ENCODE measurements at places on chromosomes 3 and 15.

DNA sequence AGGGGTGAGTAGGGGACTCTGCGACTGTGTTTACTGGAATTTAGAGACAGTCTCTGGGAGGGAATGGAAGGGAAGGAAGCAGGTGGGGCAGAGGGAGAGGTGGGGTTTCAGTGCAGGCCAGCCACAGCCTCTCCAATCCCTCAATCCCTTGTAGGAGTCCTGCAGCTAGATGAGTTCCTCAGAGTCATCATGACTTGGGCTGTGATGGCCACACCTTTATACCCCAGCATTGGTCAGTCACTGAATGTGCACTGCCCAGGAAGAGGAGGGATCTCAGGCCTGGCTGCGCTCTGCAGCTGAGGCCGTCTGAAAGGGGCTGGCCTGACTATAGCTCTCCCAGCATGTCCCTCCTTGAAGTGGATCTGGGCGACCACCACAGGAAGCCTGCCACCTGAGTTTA, 67.3 kb upstream of the GLCE start:
- DNase-seq: no peak

DNA sequence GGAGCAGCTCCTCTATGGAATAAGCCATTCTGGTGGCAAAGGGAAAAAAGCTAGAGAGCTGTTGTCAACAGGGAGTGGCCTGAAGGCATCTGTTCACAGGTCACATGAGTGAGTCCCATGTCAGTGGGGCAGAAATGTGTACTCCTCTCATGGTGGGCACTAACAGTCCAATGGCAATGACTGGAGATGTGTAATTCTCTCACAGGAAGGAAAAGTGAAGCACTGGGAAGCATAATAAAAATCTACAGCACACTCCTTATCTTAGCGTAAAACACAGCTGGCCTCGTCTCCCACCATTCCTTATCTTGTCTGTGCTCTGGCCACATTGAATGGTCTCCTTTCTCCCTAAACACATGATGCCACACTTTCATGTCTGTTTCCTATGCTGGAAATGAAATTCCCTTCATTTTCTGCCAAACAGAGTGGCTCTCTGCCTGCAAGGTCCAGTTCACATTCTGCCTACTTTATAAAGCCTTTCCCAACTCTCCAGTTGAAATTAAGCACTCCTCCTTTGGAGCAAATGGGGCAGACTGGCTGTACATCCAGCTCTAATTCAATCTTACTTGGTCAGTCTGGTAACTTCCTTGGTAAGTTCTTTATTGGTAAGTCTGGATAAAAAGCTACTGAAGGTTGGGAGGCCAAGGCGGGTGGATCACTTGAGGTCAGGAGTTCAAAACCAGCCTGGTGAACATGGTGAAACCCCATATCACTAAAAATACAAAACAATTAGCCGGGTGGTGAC, 139.8 kb downstream of the RPL22L1 start:
- DNase-seq: no peak

GRCh38 chr15:92582206-92582605, 73.4 kb downstream of the FAM174B start:
- DNase-seq: no peak

GRCh38 chr3:159786489-159787177, 202.0 kb upstream of the IL12A start:
- DNase-seq: no peak

GRCh38 chr3:78455166-78455565, 1312.6 kb downstream of the ROBO1 start:
- DNase-seq: no peak

GRCh38 chr15:58962662-58963565, 24.5 kb upstream of the RNF111 start:
- DNase-seq: no peak

DNA sequence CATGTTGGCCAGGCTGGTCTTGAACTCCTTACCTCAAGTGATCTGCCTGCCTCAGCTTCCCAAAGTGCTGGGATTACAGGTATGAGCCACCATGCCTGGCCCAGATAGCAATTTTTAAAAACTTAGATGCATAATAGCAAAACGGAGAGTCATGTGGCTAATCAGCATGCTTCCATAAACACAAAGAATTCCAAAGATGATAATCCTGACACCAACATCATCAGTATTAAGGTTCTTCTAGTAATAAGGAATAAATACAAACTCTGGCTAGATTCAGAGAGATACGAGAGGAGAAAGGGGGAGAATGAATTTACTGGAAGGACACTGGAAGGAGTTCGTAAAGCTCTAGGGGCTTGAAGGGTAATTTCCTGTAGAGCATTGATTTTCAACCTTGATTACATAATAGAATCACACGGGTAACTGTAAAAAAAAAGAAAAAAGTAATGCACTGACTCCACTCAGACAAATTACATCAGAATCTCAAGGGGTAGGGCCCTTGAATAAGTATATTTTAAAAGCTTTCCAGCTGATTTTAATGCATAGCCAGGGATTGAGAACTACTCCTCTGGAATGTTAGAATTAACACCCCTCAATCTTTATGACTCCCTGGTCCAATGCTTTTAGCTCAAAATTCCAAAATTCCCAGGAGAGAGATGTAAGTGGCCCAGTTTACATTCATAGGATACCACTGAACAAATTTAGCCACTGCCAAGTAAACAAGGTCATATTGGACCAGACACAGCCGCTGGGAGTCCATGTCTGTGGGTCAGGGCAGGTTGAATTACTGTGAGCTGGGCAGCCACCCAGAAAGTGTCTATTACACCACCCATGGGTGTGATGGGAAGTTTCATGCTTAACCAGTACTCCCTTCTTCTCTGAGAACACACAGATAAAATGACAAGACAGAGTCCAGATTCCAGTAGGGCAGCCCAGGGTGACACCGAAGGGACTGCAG, 243.9 kb downstream of the TBL1XR1 start:
- peak; percentile 5 for DNase-seq

DNA sequence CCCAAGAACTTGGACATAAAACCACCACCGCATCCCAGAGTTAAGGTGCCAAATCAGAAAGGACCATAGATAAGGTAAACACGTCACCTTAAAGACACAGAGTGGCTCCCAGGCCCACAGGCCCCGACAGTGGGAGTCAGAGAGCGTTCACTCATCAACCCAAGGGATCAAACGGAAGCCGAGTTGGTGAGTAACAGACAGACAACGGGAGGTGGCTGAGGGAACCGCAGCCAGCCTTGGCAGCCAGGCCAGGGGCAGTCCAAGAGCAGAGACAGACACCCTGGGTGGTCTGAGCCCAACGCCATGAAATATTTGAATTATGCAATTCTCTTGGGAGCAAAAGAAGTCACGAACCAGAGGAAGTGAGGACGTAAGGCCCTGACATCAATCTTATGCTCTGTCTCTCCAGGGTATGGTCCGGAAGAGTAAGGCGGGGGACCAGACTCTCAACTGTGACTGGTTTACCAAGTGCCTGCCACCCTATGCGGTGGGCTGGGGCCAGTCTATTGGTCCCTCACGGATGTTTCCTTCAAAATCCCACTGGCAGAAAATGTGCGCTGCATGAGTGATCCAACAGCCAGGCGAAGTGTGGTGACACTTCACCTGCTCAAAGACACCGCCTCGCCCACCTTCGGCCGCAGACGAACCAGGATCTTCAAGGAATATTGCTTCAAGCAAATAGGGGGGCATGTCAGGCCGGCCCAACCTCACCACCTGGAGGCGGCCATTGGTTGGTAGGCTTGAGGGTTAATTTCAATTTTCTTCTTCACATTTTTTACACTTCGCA, 34.3 kb downstream of the TMEM44 start:
- no peak for DNase-seq

- DNase-seq: no peak
Measured at GRCh38 chr3:38793721-38794120, 22.3 kb downstream of the SCN10A start.

DNA sequence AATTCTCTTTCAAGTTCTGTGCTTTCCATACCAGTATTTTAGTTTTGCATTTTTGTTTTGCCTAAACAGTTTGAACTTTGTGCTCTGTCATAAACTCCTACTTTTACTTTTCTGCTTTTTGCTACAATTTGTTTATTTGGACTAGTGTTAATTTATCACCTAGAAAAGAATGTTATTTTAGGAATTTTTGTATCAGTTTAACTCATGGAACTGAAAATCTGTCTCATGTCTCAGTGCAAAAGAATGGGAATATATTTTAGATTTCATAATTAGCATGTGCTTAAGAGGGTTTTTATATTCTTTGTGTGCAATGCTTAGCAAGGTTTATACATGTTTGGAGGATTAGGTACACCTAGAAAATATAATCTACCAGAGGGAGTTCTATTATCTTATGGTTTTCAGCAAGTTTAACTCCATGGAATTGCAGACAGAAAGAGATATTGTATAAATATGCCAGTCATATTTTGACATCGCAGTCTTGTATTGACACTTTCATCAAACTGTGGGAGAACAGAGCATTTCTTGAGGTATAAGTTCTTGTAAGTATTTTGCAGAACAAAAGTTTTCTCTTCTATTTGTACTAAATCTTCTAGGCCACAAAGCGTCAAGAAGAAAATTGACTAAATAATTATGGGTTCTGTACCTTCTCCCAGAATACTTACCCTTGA, 409.9 kb downstream of the RBMS3 start:
- no peak for DNase-seq

- no peak for DNase-seq
Measured at GRCh38 chr15:78343276-78344060, 3.3 kb downstream of the CRABP1 start.

- no peak for DNase-seq
Measured at GRCh38 chr15:50138391-50138790, 19.4 kb upstream of the ATP8B4 start.

DNA sequence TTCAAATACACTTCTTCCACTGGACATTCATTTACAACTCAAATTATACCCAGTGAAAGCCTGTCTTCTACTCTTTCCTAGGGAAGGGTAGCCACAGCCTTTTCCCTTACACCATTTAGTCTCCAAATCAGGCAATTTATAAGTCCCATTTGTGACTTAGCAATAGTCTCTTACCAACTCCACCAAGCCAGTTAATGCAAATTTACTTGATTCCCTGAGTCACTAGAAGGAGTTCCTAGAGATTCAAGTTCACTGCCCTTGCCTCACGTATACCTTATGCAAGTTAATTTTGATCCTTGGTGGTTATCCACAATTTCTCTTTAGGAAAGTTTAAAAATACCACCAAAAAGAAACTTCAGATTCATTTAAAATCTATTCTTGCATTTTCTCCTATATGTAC, 16.1 kb upstream of the NPHP3 start:
- DNase-seq: no peak

DNA sequence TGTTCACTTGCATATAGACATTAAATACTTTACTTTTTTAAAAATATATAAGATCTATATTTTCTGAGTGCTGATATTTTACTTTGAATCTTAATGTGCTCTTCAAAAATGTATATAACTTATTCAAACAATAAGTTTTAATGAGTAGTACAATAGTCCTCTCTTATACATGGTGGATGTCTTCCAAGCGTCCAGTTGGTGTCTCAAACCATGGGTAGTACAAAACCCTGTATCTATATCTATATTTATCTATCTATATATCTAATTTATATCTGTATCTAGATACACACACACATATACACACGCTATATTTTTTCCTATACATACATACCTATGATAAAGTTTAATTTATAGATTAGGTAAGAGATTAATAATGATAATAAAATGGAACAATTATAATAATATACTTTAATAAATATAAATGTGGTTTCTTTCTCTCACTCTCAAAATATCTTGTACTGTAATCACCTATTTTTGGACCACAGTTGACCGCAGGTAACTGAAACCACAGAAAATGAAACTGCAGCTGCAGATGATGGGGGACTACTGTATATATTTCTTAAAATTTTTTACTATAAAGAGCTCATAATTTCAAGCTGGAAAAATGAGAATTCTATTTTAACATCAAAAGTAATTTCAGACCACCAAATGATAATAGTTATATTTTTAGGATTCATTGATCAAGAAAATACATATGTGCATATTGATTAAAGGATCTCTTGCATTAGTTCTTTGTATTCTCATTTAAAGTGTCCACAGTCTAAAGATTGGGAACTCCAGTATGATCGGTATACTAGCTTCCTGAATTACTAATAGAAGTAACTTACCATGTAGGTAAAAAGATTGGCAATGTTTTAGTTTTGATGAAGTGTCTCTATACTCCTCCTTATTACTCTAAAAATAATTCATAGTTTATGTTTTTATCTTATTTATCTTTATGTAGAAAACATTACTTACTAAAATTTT, 215.1 kb upstream of the MLF1 start:
- no peak for DNase-seq

GRCh38 chr3:169145540-169146178, 517.9 kb downstream of the MECOM start:
- DNase-seq: no peak

- no peak for DNase-seq
Measured at GRCh38 chr3:51712511-51712931, 5.7 kb downstream of the GRM2 start.

GRCh38 chr15:29736744-29737020, 85.6 kb downstream of the TJP1 start:
- DNase-seq: no peak

DNA sequence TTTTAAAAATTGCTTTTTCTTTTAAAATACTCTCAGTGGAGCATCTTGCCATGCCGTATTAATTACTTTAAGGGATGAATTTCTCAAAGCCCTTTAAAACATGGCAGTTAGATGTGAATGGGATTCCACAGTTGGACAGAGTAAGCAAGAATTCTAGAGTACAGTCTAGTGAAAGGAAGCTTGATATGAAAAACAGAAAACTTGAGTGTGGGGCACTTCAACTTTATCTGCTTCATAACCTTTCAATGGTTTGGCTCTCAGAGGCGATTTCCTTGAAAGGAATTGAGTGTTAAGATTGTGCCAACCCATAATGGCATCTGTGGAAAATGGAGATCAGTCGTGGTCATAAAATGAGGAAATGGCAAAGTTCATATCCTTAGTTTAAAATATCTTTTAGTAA, 127.7 kb upstream of the SAMMSON start:
- no peak for DNase-seq

GRCh38 chr3:173690542-173691180, 293.1 kb downstream of the NLGN1 start:
- no peak for DNase-seq

GRCh38 chr3:14216257-14217048, 37.8 kb downstream of the LSM3 start:
- peak; percentile 21 for DNase-seq

GRCh38 chr15:26943866-26944265, 27.1 kb upstream of the GABRG3 start:
- no peak for DNase-seq

DNA sequence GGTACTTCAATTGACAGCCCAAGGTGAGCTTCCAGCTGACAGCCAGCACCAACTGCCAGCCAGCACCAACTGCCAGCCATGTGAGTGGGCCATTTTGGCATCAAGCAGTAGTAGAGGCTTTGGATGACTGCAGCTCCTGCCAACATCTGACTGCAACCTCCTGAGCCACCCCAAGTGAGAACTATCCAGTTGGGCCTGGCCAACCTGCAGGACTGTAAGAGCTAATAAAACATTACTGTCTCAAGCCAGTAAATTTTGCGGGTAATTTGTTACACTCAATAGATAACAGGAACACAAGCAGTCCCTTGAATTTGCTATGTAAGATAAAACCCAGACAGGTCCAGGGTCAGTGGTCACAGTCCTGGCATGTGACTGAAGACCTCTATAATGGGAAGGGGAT, 29.7 kb downstream of the EPHB1 start:
- no peak for DNase-seq

All from GOT3 (cell line).